ENCODE measurements at places on chromosomes 16 and 17.

GRCh38 chr16:79988089-79988488, 387.6 kb upstream of the MAF start:
- DNase-seq = no peak

DNA sequence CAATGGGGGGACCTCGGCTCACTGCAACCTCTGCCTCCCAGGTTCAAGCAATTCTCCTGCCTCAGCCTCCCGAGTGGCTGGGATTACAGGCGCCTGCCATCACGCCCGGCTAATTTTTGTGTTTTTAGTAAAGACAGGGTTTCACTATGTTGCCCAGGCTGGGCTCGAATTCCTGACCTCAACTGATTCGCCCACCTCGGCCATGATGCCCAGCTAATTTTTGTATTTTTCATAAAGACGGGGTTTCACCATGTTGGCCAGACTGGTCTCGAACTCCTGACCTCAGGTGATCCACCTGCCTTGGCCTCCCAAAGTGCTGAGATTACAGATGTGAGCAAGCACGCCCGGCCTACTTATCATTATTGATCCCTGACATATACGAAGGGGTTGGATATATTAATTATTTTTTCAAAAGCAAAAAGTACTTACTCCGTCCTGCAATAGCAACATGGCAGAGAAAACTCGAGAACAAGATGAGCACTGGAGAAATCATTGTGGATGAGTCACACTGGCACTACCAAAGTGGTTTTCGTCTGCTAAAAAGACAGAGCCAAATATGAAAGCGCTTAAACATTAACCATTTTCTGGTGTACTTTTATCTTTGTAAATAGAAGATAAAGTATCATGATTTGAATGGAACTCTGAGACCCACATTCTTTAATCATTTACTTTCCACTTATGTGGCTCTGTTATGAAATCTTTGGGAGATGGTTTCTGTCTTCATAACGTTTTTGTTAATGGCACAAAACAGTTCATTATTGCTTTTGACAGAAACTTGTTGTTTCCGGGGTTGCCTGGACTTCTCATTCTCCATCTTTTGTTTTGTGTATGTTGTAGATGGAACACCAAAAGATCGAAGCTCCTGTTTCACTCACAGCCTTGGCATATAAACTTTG, at the start of gene APOH:
TSS of gene APOH (minus strand) at position 529 of the 896 bp plus-strand sequence. CDS start at position 493, 36 bp downstream.
- no peak for DNase-seq

GRCh38 chr17:55348749-55349354, 72.8 kb downstream of the MMD start:
- no peak for DNase-seq

DNA sequence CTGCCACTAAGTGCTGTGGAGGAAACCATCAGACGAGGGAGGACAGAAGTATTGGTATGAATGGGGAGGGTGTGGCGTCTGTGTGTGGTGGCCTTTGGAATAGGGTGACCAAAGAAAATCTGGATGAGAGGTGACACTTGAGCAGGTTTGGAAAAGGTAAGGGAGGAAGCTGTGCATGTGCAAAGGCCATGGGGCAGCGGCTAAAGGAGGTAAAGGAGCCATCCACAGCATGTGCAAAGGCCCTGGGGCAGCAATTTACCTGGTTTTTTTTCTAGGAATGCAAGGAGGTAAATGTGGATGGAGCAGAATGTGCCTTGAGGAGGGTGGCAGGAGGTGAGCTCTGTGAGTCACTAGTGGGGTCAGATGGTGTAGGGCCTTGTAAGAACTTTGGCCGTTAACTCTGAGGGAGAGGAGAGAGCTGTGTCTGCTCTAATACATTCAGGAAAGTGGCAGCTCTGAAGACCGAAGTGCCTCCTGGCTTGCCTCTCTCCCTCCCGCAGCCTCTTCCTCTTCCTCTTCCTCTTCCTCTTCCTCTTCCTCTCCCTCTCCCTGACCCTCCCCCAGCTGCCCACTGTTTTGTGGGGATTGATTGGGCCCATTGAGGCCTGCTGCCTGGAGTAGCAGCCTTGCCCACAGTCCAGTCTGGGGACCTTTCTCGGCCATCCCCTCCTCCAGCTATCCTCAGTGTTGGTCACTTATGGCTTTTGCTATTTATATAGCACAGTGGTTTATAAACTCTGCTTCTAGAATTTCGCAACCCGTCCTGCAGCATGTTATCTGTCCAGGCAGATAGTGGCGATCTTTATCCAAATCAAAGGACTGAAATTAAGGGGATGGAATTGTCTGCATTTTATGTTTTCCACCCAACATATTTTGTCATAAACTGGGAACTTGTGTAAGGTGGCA, 38.7 kb downstream of the CMIP start:
- DNase-seq = no peak

DNA sequence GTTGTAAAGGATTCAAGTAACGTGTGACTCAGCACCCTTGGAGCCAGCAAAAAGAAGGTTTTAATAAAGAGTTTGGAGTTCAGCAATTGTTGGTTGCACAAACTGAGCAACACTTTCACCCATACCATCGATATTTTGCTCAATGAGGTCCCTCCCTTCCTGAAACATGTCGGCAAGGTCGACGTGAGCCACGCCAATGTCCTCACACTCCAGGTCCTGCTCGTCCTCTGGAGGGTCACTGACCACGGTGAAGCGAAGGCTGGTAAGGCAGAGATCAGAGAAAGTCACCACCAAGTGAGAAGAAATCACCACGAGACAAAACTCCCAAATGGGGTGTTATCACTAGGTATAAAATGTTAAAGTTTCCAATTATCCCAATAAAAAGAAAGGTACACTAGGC, 98.3 kb downstream of the RPGRIP1L start:
- no peak for DNase-seq

DNA sequence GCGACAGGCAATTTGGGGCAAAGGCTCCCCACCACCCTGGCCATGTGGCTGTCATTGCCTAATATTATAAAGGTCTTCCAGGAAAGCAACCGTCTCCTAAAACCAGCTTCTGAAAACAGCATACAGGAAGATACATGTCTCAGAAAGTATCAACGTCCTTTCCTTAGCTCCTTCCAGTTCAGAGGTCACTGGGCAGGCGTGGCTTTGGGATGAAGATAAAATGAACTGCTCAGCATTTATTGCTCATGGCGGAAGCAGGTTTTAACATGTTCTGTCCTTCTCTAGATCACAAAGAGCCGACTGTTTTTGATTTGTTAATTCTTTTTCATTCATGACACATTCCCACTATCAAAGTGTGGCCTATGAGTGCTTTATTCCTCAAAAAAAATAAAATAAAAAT, 8.0 kb downstream of the CFAP20 start:
- no peak for DNase-seq

DNA sequence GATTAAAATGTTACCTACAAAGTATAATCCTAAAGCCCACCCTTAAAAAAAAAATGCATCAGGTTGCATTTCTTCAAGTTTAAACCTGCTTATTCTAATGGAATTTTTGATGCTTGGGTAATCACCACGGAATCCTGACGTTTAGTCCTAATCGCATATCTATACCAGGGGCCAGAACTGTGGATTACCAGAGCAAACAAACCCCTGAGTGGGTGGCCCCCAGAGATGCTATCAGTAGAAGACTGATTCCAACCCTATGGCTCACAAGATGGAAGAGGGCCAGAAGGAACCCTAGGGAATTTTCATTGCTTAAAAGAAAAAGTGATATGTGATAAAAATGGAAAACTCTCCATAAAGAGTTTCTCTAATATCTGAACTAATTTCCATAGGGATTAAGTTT, 152.2 kb upstream of the NOG start:
- DNase-seq = no peak

DNA sequence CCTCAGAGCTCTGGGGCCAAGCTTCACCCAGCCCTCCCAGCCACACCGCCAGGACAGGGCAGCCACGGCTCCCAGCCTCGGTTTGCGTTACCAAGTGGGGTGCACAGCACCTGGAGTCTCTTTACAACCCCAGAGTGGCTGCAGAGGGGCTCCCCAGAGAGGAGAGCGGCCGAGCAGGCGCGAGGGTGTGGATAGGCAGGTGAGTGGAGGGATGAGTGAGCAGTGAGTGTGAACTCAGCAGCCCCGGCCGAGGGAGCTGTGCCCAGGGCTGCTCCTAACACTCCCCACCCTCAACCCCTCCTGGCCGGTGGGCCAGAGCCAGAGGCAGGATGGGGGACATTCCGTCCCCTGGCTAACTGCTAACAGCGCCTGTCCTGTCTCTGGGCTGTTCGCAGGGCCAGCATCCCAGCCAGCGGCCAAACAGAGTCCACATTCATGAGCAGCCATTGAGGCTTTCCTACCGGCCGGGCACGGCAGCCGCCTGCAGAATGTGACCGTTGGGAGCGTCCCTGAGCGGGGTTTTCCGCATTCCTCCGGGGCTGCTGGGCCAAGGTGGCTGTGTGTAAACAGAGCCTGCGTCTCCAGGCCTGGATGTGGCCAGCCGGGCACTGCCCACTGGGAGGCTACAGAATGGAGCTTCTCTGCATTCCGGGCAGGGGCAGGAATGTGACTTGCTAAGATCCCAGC, 5.3 kb downstream of the ZNF469 start:
- no peak for DNase-seq

DNA sequence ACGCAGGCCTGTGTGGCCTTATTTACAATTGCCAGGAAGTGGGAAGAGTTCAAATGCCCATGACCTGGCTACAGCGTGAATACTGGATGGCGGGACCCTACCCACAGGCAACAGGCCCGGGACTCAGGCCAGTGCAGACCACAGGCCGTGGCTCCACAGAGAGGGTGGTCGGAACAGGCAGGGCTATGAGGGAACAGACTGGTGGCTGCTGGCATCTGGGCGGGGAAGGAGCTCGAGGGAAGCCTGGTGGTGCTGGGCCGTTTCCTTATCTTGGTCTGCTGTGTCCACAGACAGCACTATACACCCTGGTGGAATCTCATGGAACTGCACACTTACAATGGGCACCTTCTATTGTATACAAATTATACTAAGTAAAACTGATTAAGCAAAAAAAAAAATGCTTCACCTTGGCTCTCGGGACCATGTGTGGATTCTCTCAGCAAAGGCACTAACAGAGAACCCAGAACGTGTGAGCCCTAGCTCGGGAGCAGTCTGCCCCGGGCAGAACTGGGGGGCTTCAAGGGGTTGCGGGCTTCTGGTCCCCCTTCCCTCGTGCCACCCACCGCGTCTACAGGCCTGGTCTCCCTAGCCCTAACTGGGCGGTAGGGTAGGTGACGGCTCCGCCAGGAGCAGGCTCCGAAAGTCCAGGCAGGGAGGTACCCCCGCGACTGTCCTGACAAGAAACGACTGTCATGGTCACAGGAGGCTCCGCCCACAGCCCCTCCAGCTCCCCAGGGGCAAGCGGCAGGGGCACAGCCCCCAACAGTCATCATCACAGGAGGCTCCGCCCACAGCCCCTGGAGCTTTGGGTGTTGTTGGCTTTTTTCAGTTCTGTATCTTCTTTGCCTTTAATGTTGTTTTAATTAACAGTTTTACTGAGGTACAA, 21.8 kb downstream of the CEP131 start:
- no peak for DNase-seq

All from NCI-H187 treated with DMSO at 0.1 percent for 48 hours (cell line).